ENCODE measurements at places on chromosomes 16 and 17.

DNA sequence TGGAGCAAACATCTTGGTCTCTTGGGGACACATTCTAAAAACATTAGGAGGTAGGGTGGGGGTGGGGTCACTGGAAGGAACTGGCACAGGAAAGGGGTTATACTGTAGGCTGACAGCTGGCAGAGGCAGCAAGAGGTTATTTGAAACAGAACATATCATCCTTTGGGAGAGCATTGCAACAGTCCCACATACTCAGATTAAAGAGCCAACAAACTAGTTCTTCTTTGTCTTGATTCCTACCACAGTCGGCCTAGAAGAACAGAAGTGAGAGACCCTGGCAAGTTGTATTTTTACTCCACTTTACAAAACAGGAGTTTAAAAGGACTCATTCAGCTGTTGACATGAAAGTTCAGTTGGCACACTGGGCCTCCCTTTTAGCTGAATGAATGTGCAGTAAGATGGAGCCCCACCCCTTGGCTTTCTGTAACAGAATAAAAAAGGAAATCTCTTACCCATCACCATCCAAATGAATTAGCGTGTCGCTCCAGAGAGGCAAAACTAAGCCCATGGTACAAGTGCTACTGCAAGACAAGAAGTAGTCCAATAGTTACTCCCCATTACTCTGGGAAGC, 54.6 kb upstream of the CORO6 start:
- ATAC-seq = no peak

DNA sequence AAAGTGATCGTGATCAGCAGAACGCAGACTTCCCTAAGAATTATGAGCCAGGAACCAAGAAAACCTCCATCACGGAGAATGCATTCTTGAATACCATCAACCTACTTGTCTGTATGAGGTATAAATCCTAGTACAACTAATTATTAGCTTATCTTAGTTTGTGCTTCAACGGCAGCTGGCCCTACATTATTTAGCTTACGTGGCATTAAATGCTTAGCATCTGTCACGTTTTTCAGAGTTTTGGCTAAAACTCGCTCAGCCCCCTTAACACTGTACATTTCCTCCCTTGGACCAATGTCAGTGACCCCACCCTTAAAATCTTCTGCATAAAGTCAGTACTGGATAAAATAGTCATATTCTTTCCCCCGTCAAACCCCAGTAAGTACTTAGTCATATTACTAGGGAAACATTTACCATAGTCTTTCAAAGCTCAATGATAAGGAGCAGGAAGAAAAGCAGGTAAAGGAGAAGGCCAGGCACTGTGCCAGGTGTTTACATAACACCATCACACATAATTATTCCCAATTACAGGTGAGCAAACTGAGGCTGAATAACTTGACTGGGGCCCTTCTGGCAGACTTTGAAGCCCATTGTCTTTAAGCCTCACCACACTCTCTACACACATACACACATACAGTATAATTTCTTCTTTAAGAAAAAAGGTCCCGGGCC, 16.6 kb upstream of the TXNDC11 start:
- no peak for ATAC-seq

DNA sequence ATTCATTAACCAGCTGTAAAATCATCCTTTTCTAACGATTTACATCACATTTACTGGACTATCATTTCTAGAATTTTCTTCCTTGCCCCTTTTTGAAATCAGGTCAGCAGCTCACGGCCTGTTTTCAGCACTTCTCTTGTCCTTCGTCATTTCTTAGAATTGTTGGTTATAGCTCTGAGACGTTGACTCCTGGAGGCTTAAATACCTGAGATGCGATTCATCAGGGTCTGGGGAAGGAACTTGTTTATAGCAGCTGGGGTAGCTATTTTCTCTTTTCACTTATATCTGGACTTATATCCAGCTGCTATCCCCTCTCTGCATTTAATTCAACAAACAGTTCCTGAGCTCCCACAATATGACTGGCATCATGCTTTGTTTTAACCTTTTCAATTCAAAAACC, 338.7 kb upstream of the TNRC6C start:
- no peak for ATAC-seq

DNA sequence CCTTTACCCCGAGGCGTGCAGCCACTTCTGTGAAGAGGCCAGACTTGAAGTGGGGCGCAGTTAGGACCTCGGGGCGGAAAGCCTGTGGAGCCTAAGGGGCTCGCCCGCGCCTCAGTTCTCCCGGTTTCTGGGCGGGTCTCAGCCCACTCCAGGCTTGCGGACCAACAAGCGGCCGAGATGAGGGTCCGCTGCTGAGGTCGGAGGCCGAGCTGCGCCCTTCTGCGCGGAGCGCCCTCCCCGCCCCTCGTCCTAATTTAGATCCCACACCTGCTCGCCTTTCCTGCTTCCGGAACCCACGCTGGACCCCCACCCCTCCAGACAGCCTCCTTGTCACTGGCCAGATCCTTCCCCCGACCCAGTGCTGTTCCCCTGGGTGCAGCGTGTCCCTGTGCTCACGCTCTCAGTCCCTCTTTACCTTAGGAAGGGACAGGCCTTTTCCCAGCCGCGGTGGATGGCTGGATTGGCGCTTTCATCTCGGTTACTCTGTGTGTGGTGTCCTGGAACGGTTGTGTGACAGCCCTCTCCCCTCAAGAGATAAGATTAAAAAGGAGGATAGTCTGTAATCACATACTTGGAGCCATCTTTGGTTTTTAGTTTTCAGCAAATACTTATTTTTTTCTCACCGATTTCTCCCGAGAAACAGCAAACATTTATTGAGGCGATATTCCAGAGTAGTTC, 933 bp upstream of the ATXN7L3 start:
- no peak for ATAC-seq

GRCh38 chr17:43695970-43696865, 34.5 kb upstream of the MEOX1 start:
- no peak for ATAC-seq

GRCh38 chr16:51134269-51134812, 16.7 kb downstream of the SALL1 start:
- ATAC-seq = no peak

DNA sequence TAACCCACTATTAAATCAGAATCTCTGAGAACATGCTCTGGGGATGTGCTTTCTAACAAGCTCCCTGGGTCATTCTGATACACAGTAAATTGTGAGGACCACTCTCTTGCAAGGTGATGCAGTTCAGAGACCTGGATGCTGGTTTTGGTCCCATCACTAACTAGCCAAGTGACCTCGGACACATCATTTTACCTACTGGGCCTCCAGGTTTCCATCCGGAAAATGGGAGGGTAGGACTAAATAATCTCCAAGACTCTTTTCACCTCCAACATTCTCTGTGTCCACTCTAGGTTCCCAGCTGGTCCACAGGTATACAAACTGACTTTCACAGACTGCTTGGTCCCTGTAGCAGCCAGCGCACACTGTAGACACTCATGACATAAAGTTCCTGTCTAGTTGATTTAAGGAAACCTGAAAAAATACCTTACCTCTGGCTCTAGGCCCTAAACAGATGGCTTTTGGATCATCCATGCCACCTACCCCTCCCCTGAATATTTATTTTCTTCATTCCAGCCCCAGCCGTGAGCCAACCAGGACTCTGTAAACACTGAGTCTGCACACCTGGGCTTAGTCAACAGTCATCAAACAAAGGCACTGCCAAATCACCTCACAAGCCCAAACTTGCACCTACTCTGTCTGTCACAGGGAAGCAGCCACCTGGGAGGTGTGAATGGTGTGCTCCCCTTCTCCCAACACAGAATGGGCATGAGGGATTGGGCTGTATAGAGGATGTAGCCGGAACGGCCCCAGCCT, 51.3 kb upstream of the MRPS23 start:
- no peak for ATAC-seq

- no peak for ATAC-seq
Observed at GRCh38 chr17:82929011-82929622, 89.3 kb upstream of the ZNF750 start.

DNA sequence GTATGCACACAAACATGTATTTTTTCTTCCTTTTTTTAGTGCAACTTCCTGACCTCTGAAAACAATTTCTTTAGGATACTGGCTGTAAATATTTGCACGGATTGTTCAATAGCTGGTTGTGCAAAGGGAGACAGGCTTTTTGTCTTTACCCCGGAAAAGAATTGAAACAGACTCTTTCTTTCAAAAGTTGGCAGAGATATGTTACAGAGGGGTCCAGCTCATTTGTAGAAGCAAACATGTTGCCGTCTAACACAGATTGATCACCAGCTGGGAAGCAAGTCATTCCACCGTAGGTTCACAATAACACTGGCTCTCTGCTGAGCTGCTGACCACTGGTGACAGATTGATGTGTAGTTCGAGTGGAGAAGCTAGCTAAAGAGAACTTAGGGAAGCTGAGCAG, 130.9 kb downstream of the STX8 start:
- ATAC-seq = no peak

DNA sequence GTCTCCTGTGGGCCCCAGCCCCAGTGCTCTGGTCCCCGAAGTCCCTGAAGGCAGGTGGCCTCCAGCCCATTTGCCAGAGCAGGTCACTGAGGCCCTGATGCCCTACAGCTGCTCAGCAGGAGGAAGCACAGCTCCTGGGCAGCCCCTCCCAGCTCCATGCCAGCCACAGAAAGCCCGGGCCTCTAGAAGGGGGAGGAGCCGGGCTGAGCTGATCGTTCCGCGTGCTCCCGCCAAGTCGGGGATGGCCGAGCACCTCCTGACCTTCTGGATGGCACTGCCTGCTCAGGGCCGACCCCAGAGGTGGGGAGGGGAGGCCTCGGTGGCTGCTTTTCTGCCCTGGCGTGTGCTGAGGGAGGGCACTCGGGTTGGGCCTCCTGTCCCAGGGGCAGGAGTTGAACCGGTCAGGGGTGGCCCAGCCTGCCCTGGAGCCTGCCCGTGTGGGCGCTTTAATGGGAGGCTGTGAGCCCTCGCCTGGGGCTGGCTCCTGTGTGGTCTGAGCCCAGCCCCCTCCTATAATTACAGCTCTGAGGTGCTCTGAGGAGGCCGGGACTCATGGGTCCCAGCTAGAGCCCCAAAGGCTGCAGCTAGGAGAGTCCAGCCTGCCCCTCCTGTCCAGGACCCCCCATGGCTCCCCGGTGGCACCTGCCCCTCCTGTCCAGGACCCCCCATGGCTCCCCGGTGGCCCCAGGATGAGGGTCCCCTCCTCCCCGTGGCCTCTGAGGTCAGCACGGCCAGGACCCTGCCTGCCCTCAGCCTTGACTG, 29.7 kb downstream of the ZFPM1 start:
- ATAC-seq = no peak

DNA sequence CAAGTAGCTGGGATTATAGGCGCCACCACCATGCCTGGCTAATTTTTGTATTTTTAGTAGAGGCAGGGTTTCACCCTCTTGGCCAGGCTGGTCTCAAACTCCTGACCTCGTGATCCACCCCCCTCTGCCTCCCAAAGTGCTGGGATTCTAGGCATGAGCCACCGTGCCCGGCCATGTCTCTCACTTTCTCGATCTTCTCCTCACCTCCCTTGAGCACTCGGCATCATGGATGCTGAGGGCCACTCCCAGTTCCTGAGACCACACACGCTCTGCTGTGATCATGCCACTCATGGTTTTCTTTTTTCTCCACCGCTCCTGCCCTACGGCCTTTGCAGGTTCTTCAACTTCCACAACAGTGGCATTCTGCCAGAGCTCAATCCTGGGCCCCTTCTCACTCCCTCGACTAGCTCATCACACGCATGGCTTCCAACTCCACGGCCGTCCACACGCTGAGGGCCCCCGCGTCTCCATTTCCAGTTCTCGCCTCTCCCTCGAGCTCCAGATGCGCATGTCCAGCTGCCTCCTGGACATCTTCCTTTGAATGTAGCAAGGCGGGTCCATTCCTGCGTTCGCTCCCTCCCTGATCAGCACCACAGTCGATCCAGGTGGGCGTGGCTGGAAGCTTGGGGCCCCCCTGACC, 5.5 kb upstream of the NCBP3 start:
- no peak for ATAC-seq

- ATAC-seq = no peak
Observed at GRCh38 chr16:54744998-54745397, 185.7 kb upstream of the IRX5 start.

DNA sequence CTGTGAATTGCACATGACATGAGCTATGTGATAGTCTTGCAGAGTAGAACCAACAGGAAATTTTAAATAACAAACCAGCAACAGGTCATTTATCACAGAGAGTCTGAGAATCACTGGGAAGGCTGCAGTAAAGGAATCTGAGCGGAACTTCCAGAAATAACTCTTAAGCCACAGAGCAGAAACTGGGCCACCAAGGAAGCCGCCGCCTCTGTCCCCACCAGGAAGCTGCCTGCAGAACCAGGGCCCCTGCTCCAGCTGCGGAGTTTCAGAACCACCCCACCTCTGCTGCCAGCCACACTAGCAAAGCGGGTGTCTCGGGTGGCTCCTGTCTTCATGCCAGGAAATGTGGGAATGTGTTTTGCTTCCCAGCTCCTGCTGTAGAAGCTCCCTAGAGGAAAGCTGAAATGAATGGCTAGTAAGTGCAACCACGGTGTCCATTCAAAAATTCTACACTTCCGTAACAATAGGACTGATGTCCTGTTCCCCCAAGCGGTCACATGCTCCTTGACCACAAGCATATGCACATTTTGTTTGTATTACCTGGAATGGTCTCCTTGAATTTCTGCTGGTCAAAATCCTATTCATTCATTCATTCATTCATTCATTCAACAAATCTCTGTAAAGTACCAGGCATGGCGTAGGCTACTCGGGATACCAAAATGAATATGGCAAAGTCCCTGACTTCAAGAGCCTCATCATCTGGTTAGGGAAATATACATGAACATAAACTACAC, 7.7 kb upstream of the ITPRIPL2 start:
- ATAC-seq = no peak

- ATAC-seq = no peak
Observed at GRCh38 chr16:24046442-24046841, 209.7 kb upstream of the CACNG3 start.

- ATAC-seq = no peak
Observed at GRCh38 chr16:12057266-12057665, 80.7 kb downstream of the SNX29 start.

DNA sequence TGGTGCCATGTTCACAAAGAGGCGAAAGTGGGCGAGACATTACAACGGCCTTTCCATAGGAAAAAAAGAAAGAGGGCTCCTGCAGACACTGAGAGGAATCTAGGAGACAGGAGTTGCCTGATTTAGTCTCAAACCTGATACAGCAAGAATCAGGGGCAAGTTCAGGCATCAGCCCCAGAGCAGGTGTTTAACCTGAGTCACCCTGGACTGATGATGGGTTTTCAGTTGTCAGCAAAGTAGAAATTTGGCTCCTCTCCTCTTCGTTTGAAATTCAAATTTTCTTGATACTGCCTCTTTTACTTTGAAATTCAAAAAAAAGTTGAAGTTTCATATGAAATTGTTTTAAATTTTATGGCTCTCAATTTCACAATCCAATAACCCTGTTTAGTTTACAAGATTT, 189.5 kb downstream of the ABCC12 start:
- ATAC-seq = no peak

All from activated CD4-positive, CD25-positive, alpha-beta regulatory T cell treated with anti-CD3 and anti-CD28 coated beads, Interleukin-2, amount 50 U/mL, for 24 hours (primary cell).